ENCODE measurements at places on chromosomes 11 and 22.

GRCh38 chr11:37409124-37409523 is 811.1 kb upstream of the RAG2 start:
- DNase-seq: no peak

DNA sequence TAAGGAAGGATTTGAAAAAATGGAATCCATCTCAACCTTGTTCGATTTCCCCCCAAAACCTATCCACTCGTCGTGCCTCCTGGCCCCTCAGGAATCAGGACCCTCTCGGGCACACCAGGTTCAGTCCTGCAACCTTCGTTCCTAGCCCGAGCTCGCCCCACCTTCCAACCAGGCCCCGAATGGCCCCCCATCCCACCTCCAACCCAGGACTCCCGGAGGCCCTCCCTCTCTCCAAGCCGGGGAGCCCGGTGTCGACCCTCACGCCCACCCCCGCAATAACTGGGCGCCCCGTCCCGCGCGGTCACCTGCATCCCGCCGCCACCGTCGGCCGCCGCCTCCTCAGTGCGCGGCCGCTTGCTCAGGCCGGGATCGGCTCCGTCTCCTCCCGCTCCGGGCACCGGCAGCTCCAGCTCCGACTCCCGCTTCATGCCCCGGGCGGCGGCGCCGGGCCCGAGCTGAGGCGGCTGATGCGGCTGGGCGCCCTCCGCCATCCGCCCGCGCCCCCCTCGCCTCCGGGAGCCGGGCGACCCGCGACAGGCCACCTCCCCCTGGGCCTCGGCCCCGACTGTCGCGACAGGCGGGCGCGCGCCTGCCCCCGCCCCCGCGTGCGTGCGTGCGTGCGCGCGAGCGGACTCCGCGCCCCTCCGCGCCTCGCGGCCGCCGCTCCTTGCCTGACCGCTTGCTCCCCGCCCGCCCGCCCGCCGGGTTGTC is 534 bp downstream of the RBFOX2 start:
- DNase-seq: no peak

GRCh38 chr11:115869780-115870431 is 365.7 kb upstream of the CADM1 start:
- no peak for DNase-seq

DNA sequence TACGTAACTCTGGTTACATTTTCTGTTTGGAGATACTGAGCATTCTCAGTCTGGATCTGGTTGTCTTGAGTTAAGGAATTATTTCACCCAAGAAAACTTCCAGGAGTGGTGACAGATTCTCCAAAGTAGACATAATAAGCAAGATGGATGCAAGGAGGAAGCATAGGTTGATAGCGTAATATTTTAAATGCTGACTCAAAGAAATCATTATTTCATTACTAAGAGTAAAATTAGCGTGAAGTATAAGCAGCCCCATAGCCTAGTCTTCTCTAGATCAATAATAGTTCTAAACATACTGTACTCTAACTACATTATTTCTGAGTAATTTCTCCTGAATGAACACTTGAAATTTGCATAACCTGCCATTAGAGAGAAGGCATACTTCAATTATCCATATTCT is 57.5 kb upstream of the MS4A8 start:
- no peak for DNase-seq

DNA sequence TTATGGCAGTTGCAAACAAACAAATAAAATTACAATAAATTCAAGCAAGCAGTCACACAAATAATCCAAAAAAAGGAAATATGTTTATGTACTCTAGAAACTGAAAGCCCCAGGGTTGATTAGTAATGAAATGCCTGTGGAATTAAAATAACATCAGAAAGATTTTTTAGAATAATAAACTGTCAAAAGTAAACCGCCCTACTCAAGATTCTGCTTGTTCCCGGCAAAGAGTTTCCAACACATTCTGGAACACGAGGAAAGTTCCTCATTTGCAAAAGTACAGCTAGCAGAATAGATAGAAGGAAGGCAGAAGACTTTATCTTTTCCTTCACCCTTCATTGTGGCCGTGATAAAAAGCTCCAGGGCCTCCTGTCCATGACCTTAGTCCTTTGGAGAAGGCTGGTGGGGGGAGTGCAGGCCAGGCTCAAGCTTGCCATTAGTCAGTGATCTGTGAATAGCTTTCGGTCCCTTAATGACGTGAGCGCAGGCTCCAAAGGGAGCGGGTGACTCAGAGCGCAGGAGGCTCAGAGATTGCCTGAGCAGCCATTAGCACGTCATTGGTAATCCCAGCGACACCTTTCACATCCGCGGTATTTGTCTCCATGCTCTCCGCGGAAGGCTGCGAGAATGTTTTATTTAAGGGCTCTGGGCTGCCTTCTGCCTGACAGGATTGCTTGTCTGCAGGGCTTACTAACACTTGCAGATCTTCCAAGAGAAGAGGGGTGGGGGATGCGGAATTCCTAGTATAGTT is 458.3 kb downstream of the METTL15 start:
- no peak for DNase-seq

- peak; percentile 65 for DNase-seq
Observed at GRCh38 chr22:41237707-41238569, 2.8 kb downstream of the CHADL start.

- no peak for DNase-seq
Observed at GRCh38 chr11:19774329-19774728, 61.7 kb downstream of the NAV2 start.

DNA sequence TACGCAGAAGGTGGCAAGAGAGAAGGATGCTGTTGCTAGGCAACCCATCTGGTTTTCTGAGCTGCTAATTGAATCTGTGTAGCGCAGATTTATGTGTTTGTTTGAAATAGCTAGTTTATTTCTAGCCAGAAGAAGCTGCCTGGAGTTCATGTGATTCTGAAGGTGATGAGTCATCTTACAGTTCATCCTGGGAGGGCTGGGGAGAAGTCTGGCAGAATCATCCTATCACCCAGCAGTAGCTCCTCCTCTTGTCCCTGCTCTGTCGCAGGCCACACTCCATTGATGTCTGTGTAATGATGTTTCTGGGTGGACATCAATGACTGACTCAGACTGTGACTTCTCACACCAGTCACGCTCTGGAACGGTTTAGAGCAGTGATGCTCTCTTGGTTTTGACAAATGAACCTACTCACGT is 4.8 kb upstream of the FBXO7 start:
- DNase-seq: no peak

- DNase-seq: no peak
Observed at GRCh38 chr11:78289552-78290292, 101.0 kb downstream of the USP35 start.

DNA sequence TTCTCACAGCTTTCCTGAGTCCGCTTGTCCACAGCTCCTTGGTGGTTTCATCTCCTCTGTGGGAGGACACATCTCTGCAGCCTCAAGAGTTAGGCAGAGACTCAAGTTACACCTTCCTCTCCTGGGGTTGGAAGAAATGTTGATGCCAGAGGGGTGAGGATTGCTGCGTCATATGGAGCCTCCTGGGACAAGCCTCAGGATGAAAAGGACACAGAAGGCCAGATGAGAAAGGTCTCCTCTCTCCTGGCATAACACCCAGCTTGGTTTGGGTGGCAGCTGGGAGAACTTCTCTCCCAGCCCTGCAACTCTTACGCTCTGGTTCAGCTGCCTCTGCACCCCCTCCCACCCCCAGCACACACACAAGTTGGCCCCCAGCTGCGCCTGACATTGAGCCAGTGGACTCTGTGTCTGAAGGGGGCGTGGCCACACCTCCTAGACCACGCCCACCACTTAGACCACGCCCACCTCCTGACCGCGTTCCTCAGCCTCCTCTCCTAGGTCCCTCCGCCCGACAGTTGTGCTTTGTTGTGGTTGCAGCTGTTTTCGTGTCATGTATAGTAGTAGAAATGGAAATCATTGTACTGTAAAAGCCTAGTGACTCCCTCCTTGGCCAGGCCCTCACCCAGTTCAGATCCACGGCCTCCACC is 11.7 kb downstream of the RASD2 start:
- no peak for DNase-seq

DNA sequence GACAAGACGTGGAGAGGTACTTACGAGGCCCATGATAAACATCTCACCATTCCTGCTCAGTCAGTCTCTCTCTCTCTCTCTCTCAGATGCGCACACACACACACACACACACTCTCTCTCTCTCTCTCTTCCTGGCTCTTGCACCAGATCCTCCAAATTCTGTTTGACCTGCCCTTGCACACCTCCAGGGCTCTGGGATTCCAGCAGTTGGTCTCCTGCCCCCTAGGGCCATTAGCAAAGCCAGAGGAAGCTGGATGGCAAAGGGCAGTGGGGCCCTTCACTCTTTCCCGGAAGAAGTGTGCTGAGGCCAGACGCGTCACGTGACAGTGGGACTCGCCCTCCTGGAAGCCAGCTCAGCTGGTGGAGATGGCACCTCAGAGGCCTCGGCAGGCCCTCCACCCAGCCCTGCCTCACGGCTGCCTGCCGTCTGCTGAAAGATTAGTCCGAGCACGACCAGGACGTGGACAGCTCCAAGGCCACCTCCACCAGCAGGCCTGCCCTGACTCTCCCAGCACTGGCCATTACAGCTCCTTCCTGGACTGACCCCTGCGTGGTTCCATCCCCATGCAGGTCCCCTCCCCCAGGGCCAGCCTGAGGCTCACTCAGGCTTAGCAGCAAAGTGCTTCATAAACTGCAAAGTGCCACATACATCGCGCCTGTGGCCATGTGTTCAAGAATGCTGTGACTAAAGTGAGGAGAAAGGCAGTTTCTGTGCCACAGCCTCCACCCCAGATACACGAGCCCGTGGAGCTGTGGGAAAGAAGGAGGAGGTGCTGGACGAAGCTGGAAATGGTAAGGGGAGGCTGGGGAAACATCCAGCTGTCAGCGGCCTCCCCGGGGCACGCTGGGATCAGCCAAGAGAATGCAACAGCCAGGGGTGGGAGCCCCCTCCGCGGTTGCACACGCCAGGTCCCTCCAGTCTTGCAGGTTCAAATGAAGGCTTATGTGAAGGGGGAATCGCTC is 3.7 kb downstream of the PDGFB start:
- DNase-seq: no peak

DNA sequence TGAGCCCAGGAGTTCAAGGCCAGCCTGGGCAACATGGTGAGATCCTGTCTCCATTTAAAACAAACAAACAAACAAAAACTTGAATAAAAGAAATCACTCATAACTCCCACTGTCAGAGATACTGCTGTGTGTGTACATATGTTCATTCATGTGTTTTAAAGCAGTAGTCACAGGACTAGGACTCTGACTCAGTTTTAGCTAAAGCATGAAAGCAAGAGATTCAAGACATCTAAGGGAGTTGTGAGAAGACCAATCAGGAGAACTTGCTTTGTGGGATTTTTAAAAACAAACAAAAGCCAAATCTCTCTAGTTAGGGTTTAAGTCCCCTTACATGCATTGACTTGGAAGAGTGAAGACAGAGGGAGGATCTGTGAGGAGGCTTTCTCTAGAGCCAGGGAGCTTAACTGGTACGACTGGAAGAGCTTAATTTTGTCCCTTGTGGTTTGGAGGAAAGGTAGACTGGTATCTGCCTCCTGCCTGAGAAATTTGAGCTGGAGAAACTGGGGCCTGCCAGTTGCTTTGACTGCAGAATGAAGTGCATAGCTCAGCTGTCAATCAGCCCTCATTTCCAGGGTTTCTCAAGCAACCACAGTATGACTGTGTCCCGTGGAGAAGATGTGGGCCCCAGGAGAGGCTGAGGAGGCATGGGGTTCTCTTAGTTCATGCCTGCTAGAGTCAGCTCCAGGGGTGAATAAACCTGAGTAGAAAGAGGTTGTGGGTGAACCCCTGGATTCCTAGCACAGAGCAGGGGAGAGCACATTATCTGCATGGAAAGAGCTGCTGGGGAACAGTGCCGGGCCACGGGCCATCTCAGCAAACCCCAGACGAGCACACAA is 30.6 kb downstream of the EXPH5 start:
- no peak for DNase-seq

- no peak for DNase-seq
Observed at GRCh38 chr11:24609192-24610119, 112.6 kb downstream of the LUZP2 start.

GRCh38 chr11:3156282-3156660 is 8.8 kb downstream of the OSBPL5 start:
- DNase-seq: no peak

DNA sequence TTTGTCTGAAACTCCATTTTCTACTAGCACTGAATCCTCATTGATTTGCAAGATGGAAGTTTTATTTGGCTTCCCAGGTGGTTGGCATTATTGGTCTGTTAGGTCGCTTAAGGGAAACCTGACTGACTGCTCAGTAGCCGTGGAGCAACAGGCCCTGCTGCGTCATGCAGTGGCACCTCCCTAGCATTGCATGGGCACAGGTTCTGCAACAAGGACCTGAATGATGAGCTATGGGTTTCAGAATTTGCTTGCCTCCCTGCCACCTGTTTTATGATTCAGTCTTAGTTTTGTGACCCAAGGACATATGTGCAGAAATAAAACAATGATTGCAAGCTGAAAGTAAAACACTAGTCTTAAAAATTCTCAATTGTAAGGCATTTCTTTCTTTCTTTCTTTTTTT is 128.5 kb downstream of the SLC1A2 start:
- no peak for DNase-seq

- no peak for DNase-seq
Observed at GRCh38 chr11:83744620-83745192, 458.5 kb upstream of the CCDC90B start.

DNA sequence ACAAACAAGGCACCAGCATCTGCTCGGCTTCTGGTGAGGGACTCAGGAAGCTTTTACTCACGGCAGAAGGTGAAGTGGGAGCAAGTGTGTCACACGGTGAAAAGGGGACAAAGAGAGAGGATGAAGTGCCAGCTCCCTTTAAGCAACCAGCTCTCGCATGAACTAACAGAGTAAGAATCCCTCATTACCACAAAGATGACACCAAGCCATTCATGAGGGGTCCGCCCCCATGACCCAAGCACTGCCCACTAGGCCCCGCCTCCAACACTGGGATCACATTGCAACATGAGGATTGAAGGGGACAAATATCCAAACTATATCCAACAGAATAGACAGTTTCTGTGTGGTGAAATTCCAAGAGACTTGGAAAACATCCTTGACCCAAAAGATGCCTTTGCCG is 198.2 kb upstream of the POU2AF2 start:
- DNase-seq: no peak

DNA sequence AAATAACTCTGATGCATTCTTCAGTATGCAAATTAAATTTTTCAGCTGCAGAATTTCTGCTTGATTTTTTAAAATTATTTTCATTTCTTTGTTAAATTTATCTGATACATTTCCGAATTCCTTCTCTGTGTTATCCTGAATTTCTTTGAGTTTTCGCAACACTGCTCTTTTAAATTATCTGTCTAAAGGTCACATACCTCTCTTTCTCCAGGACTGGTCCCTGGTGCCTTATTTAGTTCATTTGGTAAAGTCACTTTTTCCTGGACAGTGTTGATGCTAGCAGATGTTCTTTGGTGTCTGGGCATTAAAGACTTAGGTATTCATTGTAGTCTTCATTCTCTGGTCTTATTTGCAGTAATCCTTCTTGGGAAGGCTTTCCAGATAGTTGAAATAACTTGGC is 577.4 kb upstream of the LUZP2 start:
- DNase-seq: no peak

- no peak for DNase-seq
Observed at GRCh38 chr22:20889025-20889704, 28.0 kb upstream of the CRKL start.

GRCh38 chr11:87255589-87255988 is 217.9 kb downstream of the TMEM135 start:
- DNase-seq: no peak
